ENCODE measurements at places on chromosomes 2 and 18.

- no peak for DNase-seq
Measured at GRCh38 chr18:13544953-13545352, 181.4 kb downstream of the FAM210A start.

DNA sequence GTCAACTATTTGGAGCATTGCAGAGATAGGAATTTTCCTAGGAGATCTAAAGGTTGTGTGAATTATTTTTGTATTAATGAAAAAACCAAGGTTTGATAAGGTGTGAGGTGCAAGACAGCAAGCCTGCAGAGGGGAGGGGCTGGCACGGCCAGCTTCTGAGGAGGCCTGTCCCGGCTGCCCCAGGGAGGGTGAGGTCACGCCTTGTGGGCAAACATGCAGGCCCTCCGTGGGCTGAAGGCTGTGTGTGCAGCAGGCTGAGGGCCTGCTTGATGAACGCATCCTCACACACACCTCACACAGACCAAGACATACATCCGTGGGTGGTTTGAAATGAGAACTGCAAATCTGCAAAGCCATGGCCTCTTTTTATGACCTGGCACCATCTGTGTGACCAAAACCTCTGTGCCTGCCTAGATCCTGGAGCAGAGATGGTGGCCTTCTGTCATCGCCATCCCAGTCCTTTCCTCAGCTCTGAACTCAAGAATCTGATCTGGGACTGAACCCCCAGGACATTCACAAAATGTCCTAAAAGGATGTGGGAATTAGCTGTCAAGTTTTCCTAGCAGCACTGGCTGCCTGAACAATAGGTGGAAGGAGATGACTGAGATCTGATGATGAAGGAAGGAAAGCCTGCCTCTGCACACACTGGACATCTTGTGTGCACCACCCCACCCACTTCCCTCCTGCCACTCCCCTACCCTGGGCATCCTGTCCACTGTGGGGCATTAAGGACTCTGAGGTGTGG is 102.4 kb upstream of the MGAT4A start:
- no peak for DNase-seq

- no peak for DNase-seq
Measured at GRCh38 chr2:62831729-62832128, 126.2 kb downstream of the EHBP1 start.

DNA sequence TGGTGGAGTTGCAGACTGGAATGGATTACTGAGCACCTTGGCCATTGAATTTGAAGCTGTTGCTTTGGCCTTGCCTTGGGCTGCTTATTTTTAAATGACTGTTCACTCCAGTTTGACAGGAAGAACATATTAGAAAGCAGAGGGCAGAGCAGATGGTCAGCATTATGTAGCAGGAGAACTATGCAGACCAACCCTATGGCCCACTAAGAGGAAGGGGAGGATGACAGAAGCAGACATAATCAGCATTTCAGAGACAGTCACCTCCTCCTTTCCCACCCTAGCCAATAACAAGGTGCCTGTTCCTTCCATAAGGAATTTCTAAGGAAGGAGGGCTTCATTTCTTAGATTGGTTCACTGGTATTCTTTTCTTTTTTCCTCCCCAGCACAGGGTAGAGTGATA is 2.4 kb downstream of the CHRNA1 start:
- DNase-seq = no peak

GRCh38 chr2:151792589-151792988 is 35.6 kb downstream of the ARL5A start:
- DNase-seq = no peak

GRCh38 chr18:5469340-5469739 is 74.5 kb downstream of the EPB41L3 start:
- DNase-seq = no peak

- DNase-seq = no peak
Measured at GRCh38 chr2:18998491-18998890, 359.9 kb downstream of the OSR1 start.

DNA sequence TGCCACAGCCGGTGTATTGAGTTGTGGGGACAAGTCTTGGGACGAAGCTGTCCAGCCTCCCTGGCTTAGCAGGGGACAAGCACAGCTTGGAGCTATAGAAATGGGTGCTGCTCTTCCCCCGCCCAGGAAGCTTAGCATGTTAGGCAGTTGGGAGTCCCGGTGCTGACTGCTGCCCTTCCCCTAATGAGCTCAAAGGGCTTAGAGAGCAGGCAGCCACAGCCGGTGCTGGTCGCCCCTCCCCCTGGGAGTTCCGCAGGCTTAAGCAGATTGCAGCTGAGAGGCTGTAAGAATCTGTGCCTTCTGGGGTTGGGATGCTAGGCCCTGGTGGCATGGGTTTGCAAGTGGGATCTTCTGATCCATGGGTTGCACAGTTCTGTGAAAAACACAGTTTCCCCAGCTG is 237.3 kb downstream of the DCDC2C start:
- no peak for DNase-seq

GRCh38 chr2:39689876-39690275 is 24.2 kb downstream of the TMEM178A start:
- no peak for DNase-seq

DNA sequence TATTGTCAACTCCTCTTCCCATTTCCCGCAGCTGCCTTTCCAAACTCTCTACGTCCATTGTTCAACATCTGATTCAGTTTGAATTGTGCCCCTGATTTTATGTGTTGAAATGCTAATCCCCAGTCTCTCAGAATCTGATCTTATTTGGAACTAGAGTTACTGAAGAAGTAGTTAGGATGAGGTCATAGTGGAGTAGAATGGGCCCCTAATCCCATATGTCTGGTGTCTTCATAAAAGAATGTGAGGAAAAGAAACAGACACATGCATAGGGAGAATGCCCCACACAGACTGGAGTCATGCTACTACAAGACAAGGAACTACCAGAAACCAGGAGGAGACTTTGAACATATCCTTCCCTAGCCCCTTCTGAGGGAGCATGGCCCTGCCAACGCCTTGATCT is 99.2 kb downstream of the LRP1B start:
- no peak for DNase-seq

DNA sequence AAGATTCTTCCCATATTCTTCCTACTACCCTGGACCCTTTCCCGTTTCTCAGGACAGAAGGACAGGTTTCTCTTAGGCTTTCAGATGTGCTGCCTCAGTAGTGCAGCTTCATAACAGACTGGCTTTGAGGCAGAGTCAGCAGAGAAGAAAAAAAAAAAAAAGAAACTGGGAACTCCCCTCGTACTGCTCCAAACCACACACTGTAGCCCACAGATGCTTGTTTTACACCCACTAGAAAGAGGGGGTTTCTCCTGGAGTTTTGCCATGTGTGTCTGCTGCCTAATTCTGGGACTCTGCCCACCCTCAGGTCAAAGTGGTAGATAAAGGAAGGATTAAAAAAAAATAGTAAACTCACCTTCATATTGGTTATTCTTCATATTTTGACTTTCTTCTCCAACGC is 95.9 kb downstream of the NCOA1 start:
- no peak for DNase-seq

GRCh38 chr2:20650393-20650876 is 463 bp downstream of the HS1BP3 start:
- peak; percentile 25 for DNase-seq

DNA sequence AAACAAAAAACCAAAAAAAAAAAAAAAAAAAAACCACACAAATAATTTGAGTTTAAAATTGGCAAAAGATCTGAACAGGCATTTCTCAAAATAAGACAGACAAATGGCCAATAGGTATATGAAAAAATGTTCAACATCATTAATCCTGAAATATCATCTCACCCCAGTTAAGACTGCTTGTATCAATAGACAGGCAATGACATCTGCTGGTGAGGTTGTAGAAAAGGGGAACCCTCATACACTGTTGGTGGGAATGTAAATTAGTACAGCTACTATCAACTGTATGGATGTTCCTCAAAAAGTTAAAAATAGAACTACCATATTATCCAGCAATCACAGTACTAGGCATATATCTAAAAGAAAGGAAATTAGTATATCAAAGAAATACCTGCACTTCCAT is 523.1 kb downstream of the XIRP2 start:
- no peak for DNase-seq

GRCh38 chr2:42909966-42910365 is 117.6 kb upstream of the HAAO start:
- no peak for DNase-seq

DNA sequence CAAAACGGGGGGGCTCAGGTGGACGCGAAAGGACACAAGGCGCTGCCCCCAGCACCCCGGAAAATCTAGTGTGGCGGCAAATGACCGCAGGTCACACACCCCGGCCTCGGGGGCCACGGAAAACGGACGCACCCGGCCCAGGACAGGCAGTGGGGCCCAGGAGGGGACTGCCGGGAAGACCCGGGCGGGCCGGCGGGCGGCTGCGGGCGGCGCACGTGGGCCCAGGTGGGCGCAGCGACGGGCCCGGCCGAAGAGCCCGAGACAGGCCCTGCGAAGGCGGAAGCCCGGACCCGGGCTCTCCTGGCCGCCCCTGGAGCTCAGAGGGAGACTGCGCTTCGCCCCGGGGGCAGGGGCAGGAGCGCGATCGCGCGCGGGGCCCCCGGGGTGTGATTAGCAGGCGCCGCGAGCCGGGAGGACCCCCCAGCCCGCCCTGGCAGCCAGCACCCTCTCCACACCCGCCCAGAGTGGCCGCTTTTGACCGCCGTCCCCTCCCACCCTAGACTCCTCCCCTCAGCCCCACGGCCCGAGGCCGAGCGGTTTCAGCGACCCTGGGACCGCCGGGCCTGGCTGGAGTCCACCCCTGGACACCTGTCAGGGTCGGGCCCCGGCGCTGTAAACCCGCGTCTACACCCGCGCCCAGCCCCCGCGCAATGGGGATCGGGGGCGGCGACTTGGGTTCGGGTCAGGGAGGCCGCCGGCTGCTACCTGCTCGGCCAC is 773 bp downstream of the MBP start:
- DNase-seq = peak; percentile 36

DNA sequence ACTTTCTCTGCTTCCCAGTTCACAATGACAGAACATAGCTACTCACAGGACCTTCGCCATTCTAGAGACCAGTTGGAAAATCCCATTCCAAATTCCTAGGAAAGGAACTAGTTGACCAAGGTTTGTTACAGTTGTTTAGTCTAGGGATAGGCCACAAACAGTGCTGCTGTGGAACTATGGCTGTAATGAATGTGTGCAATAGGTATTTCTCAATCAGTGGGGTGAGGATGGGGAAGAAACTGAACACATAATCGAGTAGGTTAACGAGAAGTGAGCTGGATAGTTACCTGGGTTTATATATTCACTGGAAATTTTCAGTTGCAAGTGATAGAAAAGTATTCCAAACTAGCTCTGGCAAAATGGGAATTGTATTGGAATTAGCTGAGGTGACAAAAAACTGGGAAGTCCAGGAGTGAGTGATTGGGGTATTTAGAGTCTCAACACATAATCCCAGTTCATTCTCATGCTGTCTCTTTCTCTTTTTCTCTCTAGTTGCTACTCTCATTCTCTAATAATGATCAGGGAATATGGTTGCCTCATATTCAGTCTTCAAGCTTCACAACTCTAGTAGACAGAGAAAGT is 18.2 kb upstream of the HMSD start:
- no peak for DNase-seq

GRCh38 chr2:234027641-234028040 is 22.9 kb upstream of the SPP2 start:
- no peak for DNase-seq

DNA sequence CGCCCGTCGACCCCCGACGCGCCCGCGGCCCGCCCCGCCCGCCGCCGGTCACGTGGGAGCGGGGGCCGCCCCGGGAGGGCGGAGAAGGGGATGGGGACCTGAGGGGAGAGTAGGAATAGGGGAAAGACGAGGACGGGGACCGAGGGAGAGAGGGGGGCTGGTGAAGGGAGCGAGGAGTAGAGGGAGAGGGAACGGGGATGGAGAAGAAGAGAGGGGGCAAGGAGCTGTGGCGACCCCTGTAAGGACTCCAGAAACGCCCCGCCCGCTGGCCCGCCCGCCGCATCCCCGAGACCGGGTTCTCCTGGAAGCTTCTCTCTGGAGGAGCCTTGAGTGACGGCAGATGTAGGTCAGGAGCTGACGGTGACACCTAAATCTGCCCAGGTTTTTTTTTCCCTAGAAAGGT is 615 bp downstream of the ADNP2 start:
- DNase-seq = no peak

DNA sequence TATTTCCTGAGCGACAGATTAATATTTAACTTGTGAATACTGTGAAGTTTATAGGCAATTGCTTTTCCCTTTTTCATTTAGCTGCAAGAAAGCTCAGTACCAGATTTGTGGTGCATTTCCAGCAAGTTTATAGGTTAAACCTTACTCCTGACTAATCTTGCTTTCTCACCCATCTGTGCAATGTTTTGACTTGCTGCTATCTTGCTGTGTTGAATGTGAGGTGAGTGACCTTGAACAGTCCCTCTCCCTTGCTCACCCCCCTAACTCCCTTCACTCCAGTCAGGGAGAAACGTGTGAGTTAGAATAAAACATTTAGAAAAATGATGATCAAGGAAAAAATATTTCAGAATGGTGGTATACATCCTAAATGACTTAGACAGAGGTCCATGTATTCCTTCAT is 39.8 kb upstream of the PARD3B start:
- DNase-seq = no peak

- no peak for DNase-seq
Measured at GRCh38 chr2:119352357-119352756, 14.3 kb downstream of the C2orf76 start.

GRCh38 chr2:143875295-143876233 is 644.4 kb downstream of the ZEB2 start:
- DNase-seq = no peak

DNA sequence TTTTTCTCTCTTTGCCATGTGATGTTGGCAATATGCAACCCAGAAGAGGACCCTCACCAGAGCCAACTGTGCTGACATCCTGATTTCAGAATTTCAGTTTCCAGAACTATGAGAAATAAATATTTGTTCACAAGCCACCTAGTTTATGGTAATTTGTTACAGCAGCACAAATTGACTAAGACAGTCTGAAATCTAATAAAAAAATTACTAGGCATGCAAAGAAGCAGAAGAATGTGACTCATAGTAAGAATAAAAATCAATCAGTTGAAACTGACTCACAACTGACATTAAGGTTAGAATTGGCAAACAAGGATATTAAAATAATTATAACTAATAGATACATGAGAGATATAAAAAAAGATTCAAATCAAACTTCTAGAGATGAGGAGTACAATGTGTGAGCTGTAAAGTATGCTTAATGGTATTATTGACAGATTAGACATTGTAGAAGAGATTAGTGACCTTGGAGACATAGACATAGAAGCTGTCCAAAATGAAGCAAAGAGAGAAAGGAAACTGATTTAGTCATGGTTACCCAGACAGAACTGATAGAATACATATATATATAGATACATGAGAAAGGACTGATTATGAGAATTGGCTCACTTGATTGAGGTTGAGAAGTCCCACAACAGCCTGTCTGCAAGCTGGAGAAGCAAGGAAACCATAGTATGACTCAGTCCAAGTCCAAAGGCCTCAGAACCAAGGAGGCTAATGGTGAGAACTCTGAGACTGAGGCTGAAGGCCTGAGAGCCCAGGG is 27.8 kb upstream of the TTC39C start:
- DNase-seq = no peak

Data from activated CD4-positive, alpha-beta T cell treated with anti-CD3 and anti-CD28 coated beads for 4 hours (primary cell).